T-helper 9 cell (primary cell): ENCODE measurements at places on chromosomes 6 and 20.

GRCh38 chr6:64128301-64129024 lies 492.9 kb downstream of the PHF3 start:
- no peak for DNase-seq

DNA sequence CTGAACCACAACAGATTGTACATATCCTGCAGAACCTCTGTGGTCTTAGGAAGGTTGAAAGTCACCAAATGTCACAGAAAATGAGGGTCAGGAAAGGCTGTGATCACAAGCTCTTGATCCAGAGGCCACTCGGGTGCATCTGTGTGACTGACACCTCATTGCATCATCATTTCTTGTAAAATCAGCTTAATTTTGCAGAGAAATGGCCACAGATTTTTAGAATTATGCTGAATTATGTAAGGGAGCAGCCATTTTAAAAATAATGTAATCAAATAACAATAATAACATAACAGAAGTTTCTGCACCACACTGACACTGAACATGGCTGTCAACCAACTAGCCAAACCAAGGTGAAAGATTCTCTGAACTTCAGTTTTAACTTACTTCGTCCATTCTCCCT lies 32.5 kb upstream of the PRND start:
- no peak for DNase-seq

GRCh38 chr20:41408156-41408794 lies 41.7 kb upstream of the EMILIN3 start:
- no peak for DNase-seq

GRCh38 chr6:97645757-97646156 lies 362.7 kb upstream of the MMS22L start:
- no peak for DNase-seq

- no peak for DNase-seq
Measured at GRCh38 chr6:160027931-160028330, 59.0 kb downstream of the IGF2R start.

- DNase-seq = no peak
Measured at GRCh38 chr6:112193117-112193516, 61.2 kb downstream of the LAMA4 start.

GRCh38 chr6:18389479-18389878 lies 2.3 kb downstream of the RNF144B start:
- no peak for DNase-seq

DNA sequence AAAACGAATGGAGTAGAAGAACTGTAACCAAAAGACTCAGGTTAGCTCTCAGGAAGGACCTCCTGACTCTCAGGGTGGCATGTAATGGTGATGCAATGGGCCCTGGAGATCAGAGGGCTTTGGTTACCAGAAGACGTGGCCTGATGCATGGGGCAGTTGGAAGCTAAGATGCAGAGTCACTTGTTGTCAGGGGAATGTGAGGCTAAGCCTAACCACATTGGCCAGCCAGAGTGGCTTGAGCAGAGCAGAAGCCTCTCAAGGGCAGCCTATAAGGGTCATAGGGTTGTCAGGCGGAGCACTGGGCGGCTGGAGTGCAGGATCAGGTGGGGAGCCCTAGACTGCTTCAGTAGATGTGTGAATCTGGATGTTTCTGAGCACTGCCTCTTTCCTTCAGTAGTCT lies 5.9 kb downstream of the CNBD2 start:
- no peak for DNase-seq

DNA sequence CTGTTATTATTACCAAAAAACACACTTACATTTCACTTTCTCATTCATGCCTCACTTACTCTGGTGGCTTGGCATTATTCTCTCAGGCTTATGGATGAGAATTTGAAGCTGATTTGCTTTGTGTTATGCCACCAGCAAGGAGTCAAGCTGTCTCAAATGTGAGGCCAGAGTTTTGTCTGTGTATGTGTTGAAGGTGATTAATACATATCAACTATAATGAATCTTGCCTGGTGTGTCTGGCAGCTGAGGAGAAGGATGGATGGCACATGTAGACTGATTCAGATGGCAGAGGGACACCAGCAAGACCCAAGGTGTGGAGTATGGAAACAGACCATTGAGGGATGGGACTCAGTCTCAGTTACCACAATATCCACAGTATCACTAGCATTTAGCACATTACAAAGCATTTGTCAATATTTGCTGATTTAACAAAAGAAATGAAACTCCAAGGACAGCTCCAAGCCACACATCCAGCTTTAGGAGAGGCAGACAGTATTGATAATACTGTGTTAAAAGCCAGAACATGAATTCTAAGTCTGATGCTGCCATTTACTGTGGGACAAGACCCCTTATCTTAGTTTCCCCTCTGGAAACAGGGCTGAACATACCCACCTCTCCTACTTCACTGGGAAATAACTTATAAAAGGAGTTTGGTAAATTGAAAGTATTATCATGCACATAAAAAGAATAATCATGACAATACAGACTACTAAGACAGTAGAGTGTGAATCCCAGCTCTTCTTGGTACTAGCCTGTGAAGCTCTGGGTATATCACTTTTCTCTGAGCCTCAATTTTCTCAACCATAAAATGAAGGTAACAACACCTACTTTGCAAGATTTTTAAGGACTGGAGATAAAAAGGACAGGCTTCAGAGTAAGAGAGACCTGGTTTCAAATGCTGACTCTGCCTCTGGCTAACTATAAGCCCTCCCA lies 11.2 kb downstream of the BCL2L1 start:
- DNase-seq = no peak

DNA sequence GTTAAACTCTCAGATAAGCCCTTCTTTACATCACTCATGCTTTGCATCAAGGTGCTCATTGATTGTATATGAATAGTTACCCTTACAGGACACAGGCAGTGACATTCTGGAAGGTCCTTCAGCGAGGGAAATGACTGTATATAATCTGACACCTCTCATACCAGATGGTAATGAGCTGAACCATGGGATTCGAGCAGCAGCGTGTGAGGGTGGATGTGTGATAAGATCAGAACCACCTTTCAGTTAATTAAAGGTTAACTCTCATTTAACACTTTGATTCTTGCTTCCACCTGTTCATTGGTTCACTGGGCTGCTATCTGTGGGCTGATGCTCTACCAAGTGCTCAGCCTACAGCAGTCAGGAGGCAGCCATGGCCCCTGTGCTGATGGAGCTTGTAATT lies 24.2 kb downstream of the NEDD9 start:
- DNase-seq = no peak

DNA sequence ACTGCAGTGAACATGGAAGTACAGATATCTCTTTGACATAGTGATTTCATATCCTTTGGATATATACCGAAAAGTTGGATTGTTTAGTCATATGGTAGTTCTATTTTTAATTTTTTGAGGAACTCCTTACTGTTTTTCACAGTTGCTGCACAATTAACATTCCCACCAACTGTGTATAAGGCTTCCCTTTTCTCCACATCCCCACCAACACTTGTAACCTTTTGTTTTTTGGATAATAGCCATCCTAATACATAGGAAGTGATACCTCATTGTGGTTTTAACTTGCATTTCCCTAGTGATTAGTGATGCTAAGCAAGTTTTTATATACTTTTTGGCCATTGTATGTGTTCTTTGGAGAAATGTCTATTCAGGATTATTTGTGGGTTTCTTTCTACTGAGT lies 45.1 kb upstream of the TENT5A start:
- DNase-seq = no peak
